Activated B cell treated with CpG ODN at 0.5 μM for 24 hours (primary cell): ENCODE measurements at places on chromosomes 4 and X. TPM values are rescaled to one million over a fixed set of nuclear protein-coding genes. Genes with fewer than 3 reads are reported as not detected.

SHOX gene
- total RNA-seq, result not detected in 2 replicates

LGI2 gene
- not detected in 2 replicates for total RNA-seq

KCND1 gene
- 0.66 and 1.8 TPM in 2 replicates for total RNA-seq

- peaks cover 5% of the 10 kb centered on the region for H3K4me1 ChIP-seq
- H3K27me3 ChIP-seq, result no peaks in the 10 kb centered on the region
- no peak for DNase-seq
- no peak overlapping the region for H3K27ac ChIP-seq
- H3K4me3 ChIP-seq, result no peak overlapping the region
- H3K36me3 ChIP-seq, result no peaks in the 10 kb centered on the region
Measured at GRCh38 chr4:130422261-130422660, 1326.3 kb downstream of the C4orf33 start.

DNA sequence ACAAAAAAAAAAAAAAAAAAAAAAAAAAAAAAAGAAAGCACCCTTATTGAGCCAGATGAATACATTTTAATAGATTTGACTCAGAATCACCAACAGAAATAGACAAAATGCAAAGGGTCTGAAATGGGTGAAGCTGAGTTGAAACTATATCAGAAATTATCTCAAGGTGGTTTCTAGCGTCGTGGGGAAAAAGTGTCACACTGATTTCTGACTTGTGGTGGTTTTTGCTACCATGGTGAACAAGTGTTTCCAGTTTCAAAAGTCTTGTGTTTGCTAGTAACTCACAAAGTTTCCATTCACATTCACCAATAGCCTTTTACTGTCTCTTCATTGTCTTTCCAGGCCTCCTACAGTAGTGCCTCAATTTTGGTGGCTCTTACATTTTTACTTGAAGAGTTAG, 135.5 kb downstream of the ARHGAP24 start:
- H3K36me3 ChIP-seq, result peaks cover 13% of the 10 kb centered on the region
- H3K4me1 ChIP-seq, result peaks cover 33% of the 10 kb centered on the region
- H3K27ac ChIP-seq, result peak overlapping the region; percentile 76
- DNase-seq, result no peak
- H3K4me3 ChIP-seq, result no peak overlapping the region
- H3K27me3 ChIP-seq, result no peaks in the 10 kb centered on the region

DNA sequence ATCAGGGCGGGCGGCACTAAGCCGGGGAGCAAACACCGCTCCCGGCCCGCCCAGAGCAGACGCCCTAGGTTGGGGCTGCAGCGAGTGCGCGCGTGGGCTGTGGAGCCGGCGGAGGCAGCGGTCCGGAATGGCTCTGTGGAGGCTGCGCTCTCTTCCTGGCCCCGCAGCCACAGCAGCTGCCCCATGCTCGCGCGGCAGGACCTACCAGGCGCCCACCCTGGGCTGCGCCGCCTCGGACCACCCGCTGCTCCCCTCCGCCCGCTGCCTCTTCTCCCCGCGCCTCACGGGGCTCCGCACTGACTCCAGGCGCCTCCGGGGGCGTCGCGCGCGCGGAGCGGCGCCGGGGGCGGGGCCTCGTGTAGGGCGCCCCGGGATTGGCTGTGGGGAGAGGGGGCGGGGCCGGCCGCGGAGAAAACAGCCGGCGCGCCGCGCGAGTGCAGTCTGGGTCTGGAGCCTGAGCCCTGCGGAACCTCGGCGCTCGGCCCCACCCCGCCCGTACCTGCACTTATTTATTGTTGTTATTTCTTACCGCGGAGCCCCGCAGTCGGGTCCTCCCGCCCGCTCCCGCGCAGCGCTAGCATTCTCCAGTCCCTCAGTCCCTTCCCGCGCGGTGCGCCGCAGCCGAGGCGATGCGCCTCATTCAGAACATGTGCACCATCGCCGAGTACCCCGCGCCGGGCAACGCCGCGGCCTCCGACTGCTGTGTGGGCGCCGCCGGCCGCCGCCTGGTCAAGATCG, at the start of gene RASL11B:
Gene RASL11B (plus strand): TSS at position 439 of the 738 bp plus-strand sequence. CDS start 191 bp downstream, at position 630.
- H3K27ac ChIP-seq, result no peak within 1 kb of the TSS
- H3K4me1 ChIP-seq, result peaks cover 16% of the 10 kb centered on the region
- H3K4me3 ChIP-seq, result peak within 1 kb of the TSS; percentile 82
- DNase-seq, result peak; percentile 91
